ENCODE measurements at places on chromosomes 7 and 10. TPM values are rescaled to one million over a fixed set of nuclear protein-coding genes. Genes with fewer than 3 reads are reported as not detected.

- DNase-seq: no peak
Observed at GRCh38 chr10:126909147-126909546, 3.9 kb downstream of the DOCK1 start.

GRCh38 chr7:76054123-76055120, 6.5 kb downstream of the MDH2 start:
- DNase-seq: no peak

- no peak for DNase-seq
Observed at GRCh38 chr10:62830679-62831078, 14.5 kb upstream of the EGR2 start.

The ASZ1 gene
- total RNA-seq: not detected

The ETV1 gene
- 8.4 TPM for total RNA-seq

The LBX1 gene
- total RNA-seq: not detected

GRCh38 chr10:57809961-57810360, 457.7 kb downstream of the IPMK start:
- no peak for DNase-seq

- DNase-seq: no peak
Observed at GRCh38 chr10:90136731-90137316, 435.4 kb downstream of the KIF20B start.

- no peak for DNase-seq
Observed at GRCh38 chr7:27103489-27104226, 1.2 kb upstream of the HOXA2 start.

- no peak for DNase-seq
Observed at GRCh38 chr7:43666938-43667337, 62.4 kb downstream of the COA1 start.

DNA sequence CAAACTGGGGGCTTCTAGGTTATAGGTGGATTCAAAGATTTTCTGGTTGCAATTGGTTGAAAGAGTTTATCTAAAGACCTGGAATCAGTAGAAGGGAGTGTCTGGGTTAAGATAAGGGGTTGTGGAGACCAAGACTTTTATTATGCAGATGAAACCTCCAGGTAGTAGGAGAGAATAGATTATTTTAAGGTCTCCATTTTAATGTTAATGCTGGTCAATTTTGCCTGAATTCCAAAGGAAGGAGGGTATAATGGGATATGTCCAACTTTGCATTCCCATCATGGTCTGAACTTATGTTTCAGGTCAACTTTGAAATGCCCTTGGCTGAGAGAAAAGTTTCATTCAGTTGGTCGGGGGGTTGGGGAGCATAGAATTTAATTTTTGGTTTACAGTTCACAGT, 44.3 kb upstream of the SEMA3E start:
- no peak for DNase-seq

GRCh38 chr10:34922138-34922537, 107.0 kb upstream of the PARD3 start:
- DNase-seq: no peak

DNA sequence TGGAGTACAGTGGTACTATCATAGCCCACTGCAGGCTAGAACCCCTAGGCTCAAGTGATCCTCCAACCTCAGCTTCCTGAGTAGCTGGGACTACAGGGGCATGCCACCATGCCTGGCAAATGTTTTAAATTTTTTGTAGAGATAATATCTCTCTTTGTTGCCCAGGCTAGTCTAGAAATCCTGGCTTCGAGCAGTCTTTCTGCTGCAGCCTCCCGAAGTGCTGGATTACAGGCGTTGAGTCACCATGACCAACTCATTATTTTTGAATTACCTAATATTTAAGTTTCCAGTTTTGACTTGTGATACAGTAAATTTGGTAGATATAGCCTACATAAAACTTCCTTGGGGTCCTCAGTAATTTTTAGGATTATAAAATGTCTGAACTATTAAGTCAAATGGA, 74.1 kb downstream of the RUNDC3B start:
- DNase-seq: no peak

GRCh38 chr7:7851381-7851780, 117.2 kb upstream of the GLCCI1 start:
- no peak for DNase-seq

DNA sequence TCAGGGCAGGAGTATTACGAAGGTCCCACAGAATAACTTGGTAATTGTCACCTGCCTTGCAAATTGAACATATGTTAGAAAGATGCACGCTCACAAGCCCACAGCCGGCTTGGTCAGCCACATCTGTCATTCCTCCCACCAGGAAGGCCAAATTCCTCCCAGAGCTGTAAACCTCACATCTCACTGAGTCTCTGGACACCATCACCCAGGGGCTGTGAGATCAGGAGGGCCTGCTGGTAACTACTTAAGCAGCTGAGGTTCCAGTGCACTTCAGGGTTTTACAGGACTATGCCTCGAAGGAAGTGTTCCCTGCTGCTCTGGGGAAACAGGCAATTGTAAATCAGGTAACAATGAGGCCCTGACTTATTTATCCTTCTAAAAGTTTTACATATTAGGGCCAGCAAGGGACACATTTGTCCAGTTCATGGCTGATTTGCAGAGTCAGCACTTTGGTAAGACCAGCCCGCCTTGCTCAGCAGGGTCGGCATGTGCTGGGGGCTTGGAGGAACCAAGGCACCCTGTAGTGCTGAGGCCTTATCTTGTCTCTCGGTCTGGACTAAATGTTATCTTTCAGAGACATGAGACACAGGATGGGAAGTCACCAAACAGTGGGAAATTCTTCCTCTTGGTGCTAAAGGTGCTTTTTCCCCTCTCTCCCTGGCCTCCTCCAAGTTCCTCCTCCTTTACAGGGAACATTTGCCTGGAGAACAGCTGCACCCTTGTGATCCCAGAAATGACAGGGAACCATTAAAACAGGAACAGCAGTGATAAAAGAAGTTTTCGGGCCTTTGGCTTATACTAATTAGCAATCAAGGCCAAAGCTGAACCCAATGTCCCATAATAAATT, 34.3 kb downstream of the PYROXD2 start:
- DNase-seq: no peak

Data from left lobe of liver (tissue), 2 donors.